Central memory CD8-positive, alpha-beta T cell (primary cell): ENCODE measurements at places on chromosomes 6 and 20.
A peak's percentile ranks its signal among the peaks of the same experiment; 100 is the strongest.

GRCh38 chr6:150312844-150313584 is 55.8 kb upstream of the IYD start:
- no peak for DNase-seq

- DNase-seq = no peak
Observed at GRCh38 chr6:41634657-41635056, 3.6 kb upstream of the MDFI start.

DNA sequence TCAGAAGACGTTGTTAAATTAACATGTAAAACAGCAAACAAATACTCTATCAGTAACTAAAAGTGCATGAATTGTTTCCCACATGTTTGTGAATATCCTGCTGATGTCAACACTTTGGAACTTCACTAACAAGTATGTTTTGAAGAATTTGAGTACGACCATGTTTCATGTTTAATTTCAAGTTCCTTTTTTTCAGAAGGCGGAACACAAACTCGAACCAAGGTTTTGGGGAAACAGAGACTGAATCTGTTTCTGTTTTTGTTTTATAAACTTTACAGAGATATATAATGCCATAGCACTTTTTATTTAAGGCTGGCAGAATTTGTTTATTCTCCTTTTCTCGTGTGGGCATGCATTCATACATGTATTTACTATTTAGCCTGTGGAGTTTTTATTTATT is 509.3 kb upstream of the CITED2 start:
- DNase-seq = no peak

- no peak for DNase-seq
Observed at GRCh38 chr6:156189714-156190113, 587.5 kb upstream of the ARID1B start.

DNA sequence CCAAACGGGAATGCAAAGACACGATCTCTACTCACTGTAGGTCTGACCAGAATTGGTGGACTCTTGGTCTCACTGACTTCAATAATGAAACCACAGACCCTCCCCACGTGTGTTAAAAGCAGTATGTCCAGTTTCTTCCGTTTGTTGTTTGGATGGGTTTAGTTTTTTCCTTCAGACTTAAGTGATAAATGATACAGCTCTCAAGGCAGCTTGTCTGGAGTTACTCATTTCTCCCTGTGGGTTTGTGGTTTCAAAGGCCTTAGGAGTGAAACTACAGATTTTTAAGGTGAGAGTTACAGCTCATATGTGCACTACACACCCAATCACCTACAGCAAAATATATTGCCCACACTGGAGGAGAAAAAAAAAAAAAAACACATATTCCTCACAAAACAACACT is 86.7 kb upstream of the STMND1 start:
- DNase-seq = no peak

DNA sequence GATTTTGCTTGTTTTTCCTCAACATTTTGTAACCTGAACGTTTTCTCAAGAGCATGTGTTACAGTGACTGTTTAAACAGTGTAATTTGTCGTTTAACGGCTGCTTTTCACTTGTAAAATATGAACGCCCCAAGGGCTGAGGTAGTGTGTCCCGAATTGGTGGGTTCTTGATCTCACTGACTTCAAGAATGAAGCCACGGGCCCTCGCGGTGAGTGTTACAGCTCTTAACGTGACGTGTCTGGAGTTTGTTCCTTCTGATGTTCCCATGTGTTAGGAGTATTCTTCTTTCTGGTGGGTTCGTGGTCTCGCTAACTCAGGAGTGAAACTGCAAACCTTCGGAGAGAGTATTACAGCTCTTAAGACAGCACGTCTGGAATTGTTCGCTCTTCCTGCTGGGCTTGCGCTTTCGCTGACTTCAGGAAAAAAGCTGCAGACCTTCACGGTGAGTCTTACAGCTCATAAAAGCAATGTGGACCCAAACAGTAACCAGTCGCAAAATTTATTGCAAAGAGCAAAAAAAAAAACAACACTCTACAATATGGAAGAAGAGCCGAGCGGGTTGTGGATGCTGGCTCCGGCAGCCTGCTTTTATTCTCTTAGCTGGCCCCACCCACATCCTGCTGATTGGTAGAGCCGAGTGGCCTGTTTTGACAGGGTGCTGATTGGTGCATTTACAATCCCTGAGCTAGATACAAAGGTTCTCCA is 25.1 kb upstream of the TRIM27 start:
- no peak for DNase-seq

DNA sequence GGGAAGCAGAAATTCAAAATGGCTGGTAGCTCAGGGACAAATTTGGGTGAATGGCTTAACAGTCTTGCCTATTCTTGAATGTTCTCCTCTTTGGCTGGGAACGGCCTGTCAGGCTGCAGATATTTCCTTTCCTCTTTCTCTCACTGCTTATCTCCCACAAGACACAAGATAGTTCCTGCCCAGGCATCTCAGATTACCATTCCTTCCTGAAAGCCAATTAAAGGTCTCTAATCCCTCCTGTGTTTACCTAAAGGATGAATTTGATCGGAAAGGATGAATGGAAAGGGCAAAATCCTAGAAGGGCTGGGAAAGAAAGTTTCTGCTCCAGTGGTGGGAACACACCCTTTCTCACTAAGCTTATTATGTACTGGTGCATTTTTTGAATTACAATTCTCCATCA is 95.9 kb upstream of the JAG1 start:
- DNase-seq = no peak

- no peak for DNase-seq
Observed at GRCh38 chr6:41894366-41895299, 542 bp downstream of the USP49 start.

GRCh38 chr6:95815389-95816056 is 200.3 kb upstream of the FUT9 start:
- DNase-seq = no peak

DNA sequence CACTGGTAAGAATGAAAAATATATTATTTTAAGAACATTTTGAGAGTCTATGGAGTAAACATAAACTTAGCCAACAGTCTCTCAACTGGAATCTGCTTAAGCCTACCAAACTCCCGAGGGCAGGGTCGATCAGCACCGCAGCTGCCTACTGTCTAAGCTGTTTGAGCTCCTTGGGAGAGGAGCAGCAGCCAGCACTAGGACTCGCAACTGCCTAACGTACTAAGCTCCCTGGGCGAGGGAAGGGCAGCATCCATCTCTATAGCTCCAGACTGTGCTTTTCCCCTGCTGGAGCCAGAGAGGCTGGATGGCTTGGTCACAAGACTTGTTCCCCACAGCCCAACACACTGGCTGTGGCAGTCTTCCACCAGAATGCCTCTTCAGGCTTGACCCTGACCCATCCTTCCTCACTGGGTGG is 96.4 kb downstream of the MOXD1 start:
- no peak for DNase-seq

GRCh38 chr6:42279144-42279781 is 61.6 kb upstream of the MRPS10 start:
- peak; percentile 37 for DNase-seq

- no peak for DNase-seq
Observed at GRCh38 chr6:75931011-75931680, 141.3 kb downstream of the IMPG1 start.

- no peak for DNase-seq
Observed at GRCh38 chr20:17952692-17953684, 15.6 kb downstream of the SNX5 start.

GRCh38 chr20:408843-409696 is 971 bp downstream of the RBCK1 start:
- no peak for DNase-seq

DNA sequence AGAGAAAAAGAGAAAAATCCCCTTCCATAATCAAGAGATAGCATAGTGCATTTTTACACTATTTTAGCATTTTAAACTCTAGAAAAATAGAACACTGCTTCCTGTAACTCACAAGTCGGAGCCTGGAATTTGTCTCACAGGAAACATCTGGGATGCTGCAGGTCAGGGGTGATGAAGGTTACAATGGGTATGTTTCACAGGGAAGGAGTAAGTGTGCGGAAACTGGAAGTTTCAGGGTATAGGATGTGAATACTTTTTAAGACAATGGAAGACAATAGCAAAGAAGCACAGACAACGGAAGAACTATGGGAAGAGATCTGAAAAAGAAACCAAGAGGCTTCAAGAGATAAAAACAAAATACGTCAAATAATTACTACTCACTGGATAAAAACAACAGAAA is 361.0 kb upstream of the MARCKS start:
- DNase-seq = no peak

DNA sequence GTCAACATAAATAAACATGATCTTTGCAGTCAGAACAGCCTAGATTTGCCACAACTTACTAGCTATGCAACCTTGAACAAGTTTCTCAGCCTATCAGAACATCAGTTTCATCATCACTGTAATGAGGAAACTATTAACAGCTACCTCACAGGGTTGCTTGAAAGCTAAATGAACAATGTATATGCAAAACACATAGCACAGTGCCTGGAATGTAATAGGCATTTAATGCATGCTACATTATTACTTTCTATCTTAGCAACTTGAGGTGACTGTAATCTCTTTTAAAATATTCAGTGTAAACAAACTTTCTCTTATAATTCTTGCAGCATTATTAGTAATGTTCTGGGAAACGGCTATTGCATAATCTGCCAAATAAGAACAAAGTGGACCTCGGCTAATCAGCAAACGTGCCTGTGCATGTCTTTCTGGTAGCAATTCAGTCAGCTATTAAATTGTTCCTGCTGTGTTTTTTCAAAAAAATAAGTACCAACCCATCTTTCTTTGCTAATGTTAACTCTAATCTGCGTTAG is 61.5 kb downstream of the SYNE1 start:
- DNase-seq = no peak

DNA sequence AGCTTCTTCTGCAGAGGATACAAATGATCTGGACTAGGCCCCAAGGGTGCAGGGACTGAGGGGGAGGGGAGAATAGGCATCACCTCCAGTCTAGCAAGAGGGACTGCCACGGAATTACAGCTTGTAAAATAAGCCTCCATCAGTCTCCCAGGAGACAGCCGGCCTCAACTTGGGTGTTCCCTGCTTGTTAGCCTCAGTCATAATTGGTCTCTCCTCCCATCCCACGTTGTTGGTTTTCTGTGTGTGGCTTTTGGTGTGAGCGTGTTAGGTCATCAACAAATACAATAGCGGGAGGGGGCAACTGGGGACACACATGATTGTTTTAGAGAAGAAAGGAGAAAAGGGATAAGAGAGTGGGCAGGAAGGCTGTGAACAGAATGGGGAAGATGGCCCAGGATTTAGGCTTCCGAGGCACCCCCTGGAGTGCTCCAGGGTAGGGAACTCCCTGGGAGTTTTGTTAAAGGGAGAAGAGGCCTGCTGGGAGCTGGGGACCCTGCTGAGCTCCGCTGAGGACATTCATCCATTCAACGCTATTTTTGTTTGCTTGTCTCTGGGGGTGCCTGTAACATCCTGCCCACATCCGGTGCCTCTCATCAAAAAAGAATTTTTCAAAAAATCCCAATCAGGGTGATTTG is 9.2 kb downstream of the FOXA2 start:
- DNase-seq = no peak

DNA sequence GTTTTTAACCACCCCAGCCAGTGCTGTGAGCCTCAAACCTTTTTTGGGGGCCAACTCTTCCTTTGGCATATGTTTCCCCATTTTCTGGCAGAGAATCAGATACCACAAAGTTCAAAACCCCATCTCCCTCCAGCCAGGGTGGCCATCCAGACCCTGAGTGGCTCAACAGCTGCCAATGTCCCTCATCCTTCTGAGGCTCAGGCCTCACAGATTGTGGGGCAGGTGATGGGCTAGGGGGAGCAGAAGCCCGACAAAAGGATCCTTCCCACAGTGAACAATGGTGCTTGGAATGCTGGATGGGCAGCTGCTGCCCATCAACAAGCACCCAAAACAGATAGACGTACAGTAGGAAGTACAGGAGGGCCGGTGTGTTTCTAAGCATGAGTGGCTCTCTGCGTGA is 42.6 kb upstream of the IL17A start:
- no peak for DNase-seq

- peak; percentile 44 for DNase-seq
Observed at GRCh38 chr6:170147832-170148708, 142.8 kb downstream of the DLL1 start.

DNA sequence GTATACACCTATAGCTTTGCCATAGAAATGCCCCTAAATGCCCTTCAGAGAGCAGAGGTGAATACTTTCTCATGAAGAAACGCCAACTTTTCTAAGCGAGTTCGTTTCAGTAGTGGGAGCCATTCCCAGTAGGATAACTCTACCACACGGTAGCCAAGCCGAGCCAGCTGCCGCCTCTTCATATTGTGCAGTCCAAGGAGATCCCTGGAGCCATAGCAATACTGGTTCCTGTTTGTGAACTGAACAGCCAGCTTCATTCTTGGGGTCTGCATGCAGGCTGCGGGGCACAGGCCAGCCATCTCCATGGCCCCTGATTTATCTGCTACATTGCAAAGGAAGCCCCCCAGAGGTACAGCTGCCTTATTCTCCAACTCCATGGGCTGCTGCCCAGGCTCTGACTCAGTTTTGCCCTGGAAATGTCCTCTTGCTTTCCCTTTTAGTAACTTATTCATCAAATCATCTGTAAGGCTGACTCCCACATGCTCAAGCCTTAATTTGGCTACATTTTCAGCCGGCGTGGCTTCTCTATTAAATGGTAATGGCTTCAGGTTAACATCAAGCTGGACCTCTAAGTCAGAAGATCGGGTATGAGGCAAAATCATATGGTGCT is 12.8 kb downstream of the FASTKD5 start:
- no peak for DNase-seq

- DNase-seq = no peak
Observed at GRCh38 chr6:28808383-28808782, 115.4 kb downstream of the TRIM27 start.

DNA sequence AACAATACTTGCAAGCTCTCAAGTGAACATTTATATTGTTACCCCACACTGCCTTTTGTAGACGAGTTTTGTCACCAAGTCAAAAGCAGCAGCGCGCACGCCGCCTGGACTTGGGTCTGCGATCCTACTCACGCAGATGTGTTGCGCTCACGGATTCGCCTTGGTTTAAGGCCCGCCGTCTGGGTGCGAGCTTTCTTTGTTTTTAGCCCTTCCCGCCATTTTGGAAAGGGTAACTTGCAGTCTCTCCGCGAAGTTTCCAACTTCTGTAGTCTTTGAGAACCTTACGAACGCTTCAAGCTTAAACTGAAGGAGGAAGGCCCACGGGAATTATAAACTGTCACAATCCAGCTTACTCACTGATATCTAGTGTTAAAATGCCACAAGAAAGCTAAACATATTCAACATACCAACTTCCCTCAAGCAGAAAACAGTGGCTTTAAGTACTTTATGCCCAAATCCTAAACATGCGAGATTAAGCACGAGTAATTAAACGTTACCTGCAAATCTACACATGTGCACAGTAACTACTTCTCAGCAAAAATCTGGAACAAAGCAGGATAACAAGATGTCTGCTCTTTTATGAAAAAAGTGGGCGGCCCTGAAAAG is 80.4 kb upstream of the BTN3A2 start:
- peak; percentile 48 for DNase-seq

DNA sequence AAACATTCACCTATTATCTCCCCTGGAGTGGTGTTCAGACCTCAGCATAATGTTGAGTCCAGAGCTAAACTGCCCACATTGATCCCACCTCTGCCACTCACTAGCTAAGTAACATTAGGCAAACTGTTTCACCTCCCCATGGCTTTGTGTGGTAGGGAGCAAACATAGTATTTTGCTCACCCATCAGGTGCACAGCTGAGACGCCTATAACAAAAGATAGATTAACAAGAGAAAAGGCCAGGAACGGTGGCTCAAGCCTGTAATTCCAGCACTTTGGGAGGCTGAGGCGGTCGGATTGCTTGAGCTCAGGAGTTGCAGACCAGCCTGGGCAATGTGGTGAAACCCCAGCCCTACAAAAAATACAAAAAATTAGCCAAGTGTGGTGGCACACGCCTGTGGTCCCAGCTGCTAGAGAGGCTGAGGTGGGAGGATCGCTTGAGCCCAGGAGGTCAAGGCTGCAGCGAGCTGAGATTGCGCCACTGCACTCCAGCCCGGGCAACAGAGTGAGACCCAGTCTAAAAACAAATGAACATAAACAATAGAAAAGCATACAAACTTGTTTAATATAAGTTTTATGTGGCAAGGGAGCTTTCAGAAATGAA is 91.6 kb downstream of the MAP3K7 start:
- DNase-seq = no peak
